ENCODE measurements at places on chromosomes 6 and 20.

DNA sequence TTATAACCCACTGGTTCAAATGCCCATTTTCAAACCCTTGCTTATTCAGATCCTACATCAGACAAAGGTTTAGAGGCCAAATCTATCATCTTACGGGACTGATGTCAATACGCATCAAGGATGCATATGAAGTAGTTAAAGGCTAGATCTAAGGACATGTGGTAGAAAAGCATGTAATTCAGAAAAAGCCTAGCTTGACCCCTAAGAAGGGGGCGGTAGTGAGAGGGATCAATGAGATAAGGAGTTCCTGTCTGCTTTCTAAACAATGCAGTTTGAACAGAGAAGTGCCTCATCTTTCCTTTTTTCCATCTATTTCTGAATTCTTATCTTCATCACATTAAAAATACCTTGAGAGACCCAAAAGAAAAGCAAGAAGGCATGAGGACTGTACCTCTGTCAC is 237.7 kb downstream of the ARHGAP18 start:
- DNase-seq = no peak

GRCh38 chr6:2744778-2745177 is 5.9 kb downstream of the MYLK4 start:
- no peak for DNase-seq

DNA sequence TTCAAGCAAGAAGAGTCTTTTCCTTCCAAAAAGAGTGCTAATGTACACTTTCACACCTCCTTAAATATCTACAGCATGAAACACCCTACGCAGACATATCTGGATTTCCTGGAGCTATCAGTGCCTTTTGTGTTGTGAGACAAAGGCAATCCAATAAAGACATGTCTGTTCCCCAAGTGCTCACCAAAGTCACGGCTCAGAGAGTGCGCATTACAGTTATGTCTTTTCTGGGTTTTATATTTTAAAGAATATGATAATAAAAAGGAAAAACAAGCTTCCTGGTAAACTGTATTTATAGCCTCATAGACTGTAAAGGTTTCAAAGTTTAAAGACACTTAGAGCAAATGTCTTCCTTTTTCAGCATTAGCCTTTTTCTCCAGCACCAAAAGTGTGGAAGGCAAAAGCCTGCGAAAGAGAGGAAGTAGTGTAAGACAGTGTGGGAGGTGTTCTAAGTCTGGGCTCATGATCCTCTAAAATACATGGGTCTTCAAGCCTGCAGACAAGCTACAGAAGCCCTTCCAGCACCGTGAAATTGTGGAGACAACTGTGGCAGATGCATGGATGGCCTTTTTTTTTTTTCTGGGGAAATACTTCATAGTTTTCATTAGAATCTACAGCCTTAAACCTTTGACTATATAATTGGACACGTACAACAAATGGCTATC is 135.0 kb upstream of the SLC35B3 start:
- DNase-seq = no peak

DNA sequence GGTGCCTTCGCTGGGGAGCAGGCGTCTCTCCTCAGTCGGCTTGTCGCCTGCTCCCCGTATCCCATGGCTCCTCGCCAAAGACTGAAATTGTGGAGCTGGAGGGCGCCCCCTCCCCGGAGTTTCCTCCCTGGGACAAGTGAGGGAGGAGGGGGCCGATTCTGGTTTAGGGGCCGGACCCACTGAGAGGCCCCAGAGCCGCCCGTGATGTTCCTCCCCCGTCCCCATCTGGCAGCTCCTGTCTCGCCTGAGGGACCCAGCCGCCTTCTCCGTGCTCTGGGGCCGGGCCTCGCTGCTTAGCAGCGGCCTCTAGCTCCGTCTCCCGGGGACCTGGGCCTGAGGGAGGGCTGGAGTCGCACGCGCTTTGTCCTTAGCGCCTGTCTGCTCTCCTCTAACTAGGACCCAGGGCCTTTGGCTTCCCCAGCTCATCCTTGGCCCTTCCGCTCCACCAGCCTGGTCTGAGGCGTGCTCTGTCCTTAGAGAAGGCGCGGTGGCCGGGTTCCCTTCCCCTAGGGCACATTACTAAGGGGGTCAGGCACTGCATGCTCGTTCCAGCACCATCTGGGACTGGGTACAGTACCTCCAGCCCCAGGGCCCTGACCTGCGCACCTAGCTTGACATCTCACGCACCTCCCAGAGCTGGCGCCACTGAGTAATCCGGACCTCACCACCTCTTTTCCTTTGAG is 29.7 kb downstream of the SLC12A5 start:
- DNase-seq = no peak

- no peak for DNase-seq
These were observed 973 bp downstream of the TRIM38 start for GRCh38 chr6:25963426-25964123.

DNA sequence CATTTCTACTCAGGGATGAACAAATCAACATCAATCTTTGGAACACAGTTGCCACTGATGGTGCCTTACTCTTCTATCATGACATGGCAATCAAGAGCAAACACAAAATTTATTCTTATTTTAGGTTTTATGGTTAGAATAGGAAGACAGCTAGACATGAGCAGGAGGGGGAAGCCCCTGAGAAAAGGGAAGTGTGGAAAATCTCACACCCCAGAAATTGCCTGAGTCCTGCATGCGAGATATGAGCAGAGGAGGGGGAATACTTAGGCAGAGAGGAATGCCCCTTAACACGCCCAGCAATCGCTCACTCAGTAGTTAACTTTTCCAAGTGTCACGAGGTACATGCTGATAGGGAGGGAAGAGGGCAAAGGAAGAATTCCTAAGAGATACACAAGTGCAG is 79.3 kb downstream of the PLG start:
- no peak for DNase-seq

- no peak for DNase-seq
These were observed 64.8 kb upstream of the SLCO4A1 start for GRCh38 chr20:62577490-62577836.

GRCh38 chr6:42813906-42814444 is 32.1 kb downstream of the BICRAL start:
- no peak for DNase-seq

GRCh38 chr6:25193460-25194171 is 85.6 kb upstream of the CARMIL1 start:
- no peak for DNase-seq

All from stimulated activated CD4-positive, alpha-beta T cell treated with anti-CD3 and anti-CD28 coated beads, Interleukin-1b, Interleukin-23, amount 100 ng/mL, for 24 hours (primary cell).